ENCODE measurements at places on chromosomes 12 and 14.

GRCh38 chr12:52352951-52353350 lies 14.3 kb downstream of the KRT85 start:
- no peak for DNase-seq

GRCh38 chr14:90449411-90449810 lies 52.6 kb downstream of the CALM1 start:
- no peak for DNase-seq

GRCh38 chr12:64631197-64631596 lies 20.9 kb downstream of the RASSF3 start:
- DNase-seq = no peak

DNA sequence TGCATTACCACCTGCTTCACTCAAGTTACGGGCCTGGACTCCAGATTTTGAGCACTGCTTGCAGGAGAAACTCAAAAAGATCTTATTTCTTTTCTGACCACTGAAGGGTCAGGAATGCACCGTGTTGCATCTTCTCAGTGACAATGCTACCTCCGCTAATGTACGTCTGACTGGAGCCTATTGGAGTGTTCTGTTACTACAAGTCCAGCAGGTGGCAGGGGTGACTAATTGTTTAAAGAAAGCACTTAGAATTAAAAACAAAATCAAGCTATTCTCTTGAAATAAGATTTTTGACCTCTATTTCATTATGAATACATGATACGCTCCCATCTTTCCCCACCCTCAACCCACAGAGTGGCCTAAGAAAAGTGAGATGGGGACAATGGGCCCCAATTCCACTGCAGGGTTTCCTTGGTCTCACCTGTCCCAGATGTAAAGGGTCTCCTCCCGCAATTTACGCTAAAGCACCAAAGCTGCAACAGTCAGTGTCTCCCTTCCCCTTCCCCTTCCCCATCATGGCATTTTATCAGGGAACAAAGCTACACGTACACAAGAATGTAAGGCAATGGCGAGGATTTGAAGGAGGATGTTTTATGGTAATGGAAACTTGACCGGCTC lies 2.2 kb downstream of the TBPL2 start:
- no peak for DNase-seq

GRCh38 chr14:94081386-94081820 lies 293 bp downstream of the IFI27L1 start:
- no peak for DNase-seq

DNA sequence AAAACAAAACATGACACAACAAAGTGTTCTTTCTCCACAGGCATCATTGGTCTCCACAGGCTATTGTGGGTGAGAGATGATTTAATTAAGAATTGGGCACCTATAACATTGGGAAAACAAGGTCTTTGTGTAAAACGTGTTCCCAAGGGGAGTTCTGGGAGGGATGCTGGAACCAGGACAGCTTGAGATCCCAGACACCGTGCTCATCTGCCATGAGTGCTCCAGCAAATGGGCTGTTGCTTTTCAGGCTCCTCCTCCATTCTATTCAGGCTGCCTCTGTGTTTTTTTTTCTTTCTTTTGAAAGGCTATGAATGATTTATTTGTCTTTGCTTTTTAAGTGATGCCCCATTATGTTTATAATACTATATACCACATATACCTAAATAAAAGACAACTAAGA lies 122.4 kb downstream of the DACT1 start:
- DNase-seq = no peak

DNA sequence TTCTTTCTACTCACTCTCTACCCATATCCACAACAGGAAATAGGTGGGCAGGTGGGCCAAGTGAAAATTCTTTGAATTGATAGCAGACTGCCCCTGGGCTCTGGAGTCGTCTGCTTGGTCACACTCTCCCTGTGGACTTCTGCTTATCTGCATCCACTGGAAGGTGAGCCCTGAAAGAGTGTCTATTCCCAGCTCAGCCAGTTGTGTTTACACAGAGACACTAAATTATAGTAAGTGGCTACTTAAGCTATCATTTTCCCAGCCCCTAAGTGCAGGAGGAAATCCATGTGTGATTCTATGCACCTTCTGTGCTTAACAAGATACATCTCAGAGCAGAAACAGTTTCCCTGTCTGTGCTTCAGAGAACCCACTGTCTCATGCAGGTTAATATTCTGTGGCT lies 338.4 kb downstream of the FUT8 start:
- DNase-seq = no peak

- DNase-seq = no peak
These were observed 11.2 kb upstream of the DYNC1H1 start for GRCh38 chr14:101953151-101953550.

DNA sequence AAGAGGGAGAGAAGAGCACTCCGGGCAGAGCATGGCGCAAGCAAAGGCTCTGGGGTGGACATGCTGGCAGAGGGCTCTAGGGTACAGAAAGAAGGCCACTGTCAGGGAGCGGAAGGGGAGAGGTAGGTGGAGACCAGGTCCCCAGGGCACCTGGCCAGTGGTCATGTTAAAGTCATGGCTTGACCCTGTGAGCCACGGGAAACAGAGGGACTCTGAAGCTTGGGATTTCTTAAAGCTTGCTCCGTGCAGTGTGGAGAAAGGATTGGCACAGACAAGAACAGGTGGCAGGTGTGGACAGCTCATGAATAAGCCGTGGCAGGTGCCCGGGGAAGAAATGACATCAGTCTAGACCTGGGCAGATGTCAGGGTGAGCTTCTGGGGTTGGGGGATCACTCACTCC lies 413.8 kb downstream of the BCL11B start:
- DNase-seq = no peak

- no peak for DNase-seq
These were observed 39.6 kb downstream of the IQSEC3 start for GRCh38 chr12:106118-106591.

DNA sequence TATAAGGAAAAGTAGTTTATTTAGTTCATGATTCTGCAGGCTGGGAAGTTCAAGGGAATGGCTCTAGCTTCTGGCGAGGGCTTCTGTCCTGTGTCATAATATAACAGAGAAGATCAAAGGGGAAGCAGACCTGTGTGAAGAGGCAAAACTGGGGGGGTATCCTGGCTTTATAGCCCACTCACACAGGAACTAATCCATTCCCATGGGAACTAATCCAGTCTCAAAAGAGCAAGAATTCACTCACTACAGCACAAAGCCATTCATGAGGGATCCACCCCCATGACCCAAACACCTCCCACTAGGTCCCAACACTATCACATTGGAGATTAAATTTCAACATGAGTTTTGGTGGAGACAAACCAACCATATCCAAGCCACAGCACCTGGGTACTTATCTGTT lies 6.9 kb downstream of the ALDH6A1 start:
- DNase-seq = no peak

GRCh38 chr12:2627835-2628191 lies 167.0 kb upstream of the FKBP4 start:
- DNase-seq = no peak

GRCh38 chr14:104664107-104664506 lies 25.3 kb upstream of the INF2 start:
- DNase-seq = no peak

DNA sequence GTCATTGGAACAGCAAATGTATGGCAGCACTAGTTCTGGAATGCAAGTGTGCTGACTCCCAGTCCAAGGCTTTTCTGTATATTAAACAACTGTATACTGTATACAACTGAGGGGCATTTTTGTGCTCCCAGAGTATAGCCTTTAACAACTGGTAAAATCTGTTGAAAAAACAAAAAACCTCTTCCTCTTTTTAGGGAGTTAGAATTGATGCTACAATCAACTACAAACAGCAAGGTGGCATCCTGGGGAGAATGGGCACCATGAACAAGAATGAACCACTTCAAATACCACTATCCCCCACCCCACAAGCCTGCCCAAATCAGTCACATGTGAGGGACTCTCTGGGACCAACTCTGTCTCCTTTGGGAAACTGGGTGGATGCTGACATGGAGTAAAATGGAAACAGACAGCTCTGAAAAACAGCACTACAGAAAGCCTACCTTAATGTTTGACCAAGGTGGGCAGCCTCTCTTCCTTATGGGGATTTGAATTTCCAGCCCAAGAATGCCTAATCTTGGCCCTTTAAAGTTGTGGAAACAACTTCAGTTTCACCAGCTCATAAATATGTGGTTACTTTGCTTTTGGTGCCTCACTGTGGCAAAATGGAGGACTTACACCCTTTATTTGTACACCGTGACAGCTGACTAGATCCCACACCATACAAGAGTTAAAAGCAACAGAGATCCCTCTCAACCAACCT lies 7.5 kb downstream of the VTI1B start:
- no peak for DNase-seq

DNA sequence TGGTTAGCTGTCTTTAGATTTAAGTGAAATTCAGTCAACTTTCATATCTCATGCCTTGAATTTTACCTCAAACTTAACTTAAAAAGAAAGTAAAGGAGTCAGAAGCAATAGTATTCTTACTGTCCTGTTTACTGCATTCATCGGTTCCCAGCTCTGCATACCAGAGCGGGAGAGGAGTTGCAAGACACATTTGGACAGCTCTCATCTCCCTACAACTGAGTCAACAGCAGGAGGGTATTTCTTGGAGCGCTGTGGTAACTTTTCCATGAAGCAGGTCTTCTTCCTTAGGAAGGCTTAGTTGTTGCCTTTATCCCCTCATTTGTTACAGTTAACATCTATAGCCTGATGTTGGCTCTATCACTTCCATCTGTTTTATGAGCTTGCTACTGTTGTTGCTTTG lies 65.1 kb downstream of the TRMT5 start:
- no peak for DNase-seq

- no peak for DNase-seq
These were observed 90.4 kb upstream of the SFSWAP start for GRCh38 chr12:131620520-131620919.

DNA sequence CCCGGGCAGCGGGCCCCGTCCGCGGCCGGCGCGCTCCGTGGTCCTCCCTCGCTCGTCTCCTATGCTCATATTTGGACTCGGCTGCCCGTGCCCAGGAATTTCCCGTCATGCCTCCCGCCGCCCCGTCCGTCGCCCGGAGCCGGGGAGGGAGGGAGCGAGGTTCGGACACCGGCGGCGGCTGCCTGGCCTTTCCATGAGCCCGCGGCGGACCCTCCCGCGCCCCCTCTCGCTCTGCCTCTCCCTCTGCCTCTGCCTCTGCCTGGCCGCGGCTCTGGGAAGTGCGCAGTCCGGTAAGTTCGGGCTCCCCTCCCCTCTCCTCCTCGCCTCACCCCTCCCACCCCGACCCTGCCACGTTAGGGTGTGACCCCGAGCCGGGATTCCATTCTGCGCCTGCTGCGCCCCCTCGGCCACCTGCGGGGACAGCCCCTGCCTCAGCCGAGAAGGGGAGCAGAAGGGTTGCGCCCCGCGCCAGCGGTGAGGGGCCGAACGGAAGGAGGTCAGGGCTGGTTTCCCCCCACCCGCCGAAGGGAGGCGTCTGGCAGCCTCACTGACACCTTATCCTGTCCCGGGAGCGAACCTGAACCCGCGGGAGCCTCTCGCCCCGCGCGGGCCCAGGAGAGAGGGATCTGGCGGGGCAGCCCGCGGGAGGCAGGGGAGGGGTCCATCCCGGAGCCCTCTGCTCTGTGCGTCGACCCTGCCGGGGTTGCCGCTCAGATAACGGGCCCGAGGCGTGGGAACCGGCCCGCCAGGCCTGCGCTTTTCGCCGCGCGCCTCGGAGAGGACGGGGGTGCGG lies at the start of gene MSRB3:
TSS of gene MSRB3 (plus strand) at position 108 of the 793 bp plus-strand sequence. CDS start 29,897 bp downstream, outside the sequence.
- peak; percentile 99 for DNase-seq

GRCh38 chr12:806200-806791 lies 53.9 kb downstream of the WNK1 start:
- no peak for DNase-seq

- DNase-seq = no peak
These were observed 567.7 kb downstream of the LRFN5 start for GRCh38 chr14:42174357-42174756.

GRCh38 chr14:96267336-96267735 lies 11.3 kb downstream of the BDKRB1 start:
- no peak for DNase-seq

DNA sequence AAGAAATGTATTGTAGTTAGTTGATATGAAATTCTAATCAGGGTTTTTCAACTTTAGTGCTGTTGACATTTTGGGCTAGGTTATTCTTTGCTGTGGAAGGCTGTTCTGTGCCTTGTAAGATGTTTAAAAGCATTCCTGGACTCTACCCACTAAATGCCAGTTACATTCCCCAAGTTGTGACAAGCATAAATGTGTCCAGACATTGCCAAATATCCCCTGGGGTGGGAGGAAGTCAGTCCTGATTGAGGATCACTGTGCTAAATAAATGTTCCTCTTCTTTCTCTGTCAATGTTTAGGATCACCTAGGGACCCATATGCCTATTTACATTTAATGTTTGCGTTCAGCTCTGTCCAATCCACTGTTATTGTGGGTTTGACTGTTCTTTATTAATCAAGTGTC lies 268.3 kb downstream of the TMTC2 start:
- DNase-seq = no peak

GRCh38 chr14:61174987-61175386 lies 106.2 kb downstream of the TMEM30B start:
- DNase-seq = no peak

- DNase-seq = no peak
These were observed 30.9 kb upstream of the AMN start for GRCh38 chr14:102891556-102891955.

DNA sequence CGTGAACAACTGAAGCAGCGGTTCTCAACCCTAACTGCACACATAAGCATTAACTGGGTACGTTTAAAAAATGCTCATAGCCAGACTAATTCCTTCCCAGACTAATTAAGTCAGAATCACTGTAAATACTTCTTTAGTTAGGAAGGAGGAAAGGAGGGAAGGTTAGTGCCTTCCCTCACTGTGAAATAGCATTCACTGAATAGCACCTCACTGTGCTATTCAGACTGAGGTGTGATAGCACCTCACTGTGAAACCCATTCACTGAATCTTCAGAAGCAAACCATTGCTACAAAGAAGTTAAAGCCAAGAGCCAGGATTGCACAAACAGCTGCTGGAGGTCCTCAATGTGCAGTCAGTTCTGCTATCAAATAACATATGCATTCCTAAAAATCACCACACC lies 58.8 kb downstream of the RTN1 start:
- DNase-seq = no peak

DNA sequence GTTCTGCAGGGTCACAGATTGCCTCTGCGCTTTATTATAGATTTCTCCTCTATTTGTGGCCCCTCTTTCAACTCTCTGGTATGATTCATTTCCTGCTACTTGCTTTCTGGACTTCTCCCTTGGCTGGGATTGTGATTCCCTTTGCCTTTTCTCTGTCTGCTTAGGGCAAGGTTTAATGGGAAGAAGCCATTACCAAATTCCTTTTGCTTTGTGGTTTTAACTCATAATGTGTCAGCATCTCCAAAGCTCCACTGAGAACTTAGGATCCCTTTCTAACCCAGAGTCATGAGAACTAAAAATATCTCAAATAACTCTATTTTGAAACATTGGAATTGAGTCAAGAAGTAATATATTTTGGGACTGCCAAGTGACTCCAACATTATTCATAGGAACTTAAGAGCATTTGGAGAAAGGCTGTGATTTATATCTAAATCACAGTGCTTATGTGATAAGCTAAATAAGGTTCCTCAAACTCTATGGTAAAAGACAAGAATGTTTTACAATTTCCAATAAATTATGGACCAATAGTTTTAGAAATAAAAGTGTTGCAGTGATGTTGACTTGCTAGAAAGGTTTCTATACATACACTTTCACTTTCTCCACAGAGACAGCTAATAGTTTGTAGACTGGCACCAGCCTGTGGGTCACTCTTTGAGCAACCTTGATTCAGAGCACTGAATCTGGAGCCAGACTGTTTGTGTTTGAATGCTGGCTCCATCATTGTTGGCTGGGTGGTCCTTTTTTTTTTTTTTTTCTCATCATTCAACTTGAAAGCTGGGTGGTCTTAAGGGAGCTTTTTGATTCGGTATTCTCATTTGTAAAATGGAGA lies 93.9 kb downstream of the DACT1 start:
- no peak for DNase-seq
